Activated gamma-delta T cell (primary cell): ENCODE measurements at places on chromosomes 4 and X.

DNA sequence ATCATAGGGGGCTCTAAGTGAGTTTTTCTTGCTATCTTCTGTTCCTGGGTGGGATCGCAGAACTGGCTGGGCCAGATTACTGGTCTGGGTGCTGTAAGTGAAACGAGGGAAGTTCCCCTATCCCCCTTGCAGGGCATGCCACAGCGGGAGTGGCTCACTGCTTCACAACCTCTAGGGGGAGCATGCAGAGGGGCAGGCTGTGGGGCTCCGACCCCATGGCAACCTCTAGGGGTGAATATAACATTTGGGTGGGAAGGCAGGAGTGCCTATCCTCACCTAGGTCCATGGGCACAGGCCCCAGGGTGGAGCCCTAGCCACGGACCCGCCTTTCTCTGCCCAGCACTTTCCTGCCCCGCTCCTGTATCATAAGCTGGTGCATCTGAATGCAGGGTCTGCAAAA, 1.7 kb upstream of the RRAGB start:
- no peak for DNase-seq

DNA sequence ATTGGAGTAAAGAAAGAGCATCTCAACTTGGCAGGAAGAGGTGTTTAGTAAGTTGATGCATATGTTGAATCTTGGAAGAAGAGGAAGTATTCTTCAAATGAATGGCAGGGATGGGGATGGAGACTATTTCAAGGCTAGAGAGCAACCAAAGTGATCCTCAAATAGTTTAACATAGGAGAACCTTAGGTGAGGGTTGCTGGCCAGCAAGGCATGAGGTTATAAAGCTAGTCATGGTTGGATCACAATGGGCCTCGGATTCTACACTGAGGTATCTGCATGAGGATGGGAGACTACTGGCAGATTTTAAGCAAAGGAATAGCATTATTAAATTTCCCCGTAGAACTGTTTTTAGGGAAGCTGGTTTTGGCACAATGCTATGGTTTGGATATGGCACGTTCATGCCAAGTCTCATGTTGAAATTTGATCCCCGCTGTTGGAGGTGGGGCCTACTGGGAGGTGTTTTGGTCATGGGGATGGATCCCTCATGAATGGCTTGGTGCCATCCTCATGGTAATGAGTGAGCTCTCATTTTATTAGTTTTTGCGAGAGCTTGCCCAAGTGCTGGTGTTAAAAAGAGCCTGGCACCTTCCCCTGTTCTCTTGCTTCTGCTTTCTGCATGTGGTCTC, 41.9 kb upstream of the ETNPPL start:
- no peak for DNase-seq

DNA sequence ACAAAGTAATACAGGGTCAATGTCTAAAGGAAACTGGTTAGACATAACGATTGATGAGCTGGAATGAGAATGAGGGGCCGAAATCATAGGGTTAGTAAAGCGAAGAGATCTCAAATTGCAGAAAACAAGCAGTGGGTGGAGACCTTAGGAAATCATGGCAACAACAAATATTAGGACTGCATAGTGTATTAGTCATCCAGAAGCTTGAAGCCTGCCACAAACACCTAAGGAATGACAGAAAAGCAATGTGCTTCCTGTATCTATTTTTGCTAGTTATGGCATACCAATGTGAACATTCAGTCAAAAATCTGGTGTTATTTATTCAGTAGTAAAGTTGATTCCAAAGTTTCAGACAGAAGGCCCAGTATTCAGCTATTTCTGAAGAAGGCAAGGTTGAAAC, 410.9 kb upstream of the CT83 start:
- DNase-seq: no peak

- DNase-seq: no peak
These were observed 2248.1 kb downstream of the ARAP2 start for GRCh38 chr4:33996075-33996718.

DNA sequence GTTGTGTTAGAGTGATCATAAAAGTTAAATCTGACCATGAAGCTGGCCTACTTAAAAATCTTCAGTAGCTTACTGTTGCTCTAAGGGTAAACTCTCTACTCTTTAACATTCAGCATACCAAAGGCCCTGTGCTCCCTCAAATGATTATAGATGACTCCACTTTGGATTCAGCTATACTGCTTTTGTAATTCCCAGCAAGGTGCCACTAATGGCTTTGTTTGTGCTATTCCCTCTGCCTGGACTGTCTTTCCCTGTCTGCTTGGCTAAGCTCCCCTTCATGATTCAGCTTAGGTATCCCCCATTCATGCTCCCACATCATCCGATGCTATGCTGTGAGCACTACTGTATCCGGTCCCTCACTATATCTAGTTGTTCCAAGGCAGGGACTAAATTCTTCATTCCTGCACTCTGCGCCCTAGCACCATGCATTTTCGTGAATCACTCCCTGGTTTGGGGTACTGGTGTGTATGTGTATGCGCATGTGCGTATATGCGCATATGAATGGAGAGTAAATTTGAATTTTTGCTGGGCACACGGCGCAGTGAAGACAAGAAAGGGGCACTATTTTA, 453 bp upstream of the PBDC1 start:
- no peak for DNase-seq

DNA sequence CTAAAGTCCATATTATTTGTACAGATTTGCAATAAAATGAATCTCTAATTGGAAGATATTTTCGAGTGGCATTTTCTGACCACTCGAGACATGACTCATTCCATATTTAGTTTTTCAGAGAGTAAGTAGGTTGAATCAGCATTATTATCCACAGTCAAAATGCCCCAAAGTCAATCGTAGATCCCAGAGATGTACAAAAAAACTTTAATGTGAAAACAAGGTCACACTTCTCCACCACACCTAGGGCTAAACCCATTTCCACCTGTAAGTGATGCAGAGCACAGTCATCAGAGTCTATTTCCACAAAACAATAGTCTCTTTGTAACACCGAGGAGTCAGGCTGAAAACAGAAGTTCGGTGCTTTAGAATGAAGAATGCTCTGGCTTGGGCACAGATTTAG, 117.1 kb upstream of the TENM3 start:
- no peak for DNase-seq

GRCh38 chrX:118459494-118459893, 36.1 kb upstream of the DOCK11 start:
- no peak for DNase-seq

- DNase-seq: no peak
These were observed 97.4 kb downstream of the COL4A5 start for GRCh38 chrX:108537005-108537404.

DNA sequence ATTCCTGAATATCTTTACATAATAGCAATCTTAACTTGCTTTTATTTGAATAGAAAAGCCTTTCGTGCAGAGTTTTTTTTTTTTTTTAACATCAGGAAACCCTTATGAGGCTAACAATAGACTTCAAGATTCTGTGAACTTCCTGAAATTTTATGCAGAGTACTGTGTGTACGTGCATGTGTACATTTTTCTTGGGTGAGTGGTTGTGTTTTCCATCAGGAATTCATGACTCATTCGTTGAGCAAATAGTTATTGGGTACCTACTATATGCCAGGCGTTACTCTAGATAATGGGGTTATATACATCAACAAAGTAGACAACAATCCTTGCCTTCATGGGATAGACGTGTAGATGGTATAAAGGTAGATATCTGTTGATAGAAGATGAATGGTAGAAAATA, 59.1 kb downstream of the MRPL1 start:
- DNase-seq: no peak

- DNase-seq: no peak
These were observed 92.9 kb upstream of the PAK3 start for GRCh38 chrX:111003118-111003517.

GRCh38 chr4:1778642-1779392, 14.3 kb upstream of the FGFR3 start:
- DNase-seq: no peak
